ENCODE measurements at places on chromosomes 7 and 10.

DNA sequence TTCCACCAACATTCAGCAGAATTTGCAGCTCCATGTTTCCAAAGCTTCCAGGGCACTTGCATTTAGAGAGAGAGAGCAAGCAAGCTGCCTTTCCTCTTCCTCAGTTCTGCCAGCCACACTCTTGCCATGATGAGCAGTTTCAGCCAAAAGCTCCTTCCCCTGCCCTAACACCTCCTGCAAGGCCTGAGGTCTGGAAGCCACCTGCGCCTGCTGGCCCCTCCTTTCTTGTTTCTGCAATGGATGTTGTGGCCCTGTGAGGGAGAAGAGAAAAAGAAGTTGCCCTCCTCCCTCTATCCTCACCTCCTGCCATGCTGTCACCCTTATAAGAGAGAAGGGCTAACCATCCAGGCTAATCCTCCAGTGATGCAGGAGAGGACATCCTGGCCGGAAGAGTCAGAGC lies 48.7 kb downstream of the IKZF1 start:
- no peak for DNase-seq

- no peak for DNase-seq
Observed at GRCh38 chr10:96257944-96258343, 13.4 kb downstream of the BLNK start.

DNA sequence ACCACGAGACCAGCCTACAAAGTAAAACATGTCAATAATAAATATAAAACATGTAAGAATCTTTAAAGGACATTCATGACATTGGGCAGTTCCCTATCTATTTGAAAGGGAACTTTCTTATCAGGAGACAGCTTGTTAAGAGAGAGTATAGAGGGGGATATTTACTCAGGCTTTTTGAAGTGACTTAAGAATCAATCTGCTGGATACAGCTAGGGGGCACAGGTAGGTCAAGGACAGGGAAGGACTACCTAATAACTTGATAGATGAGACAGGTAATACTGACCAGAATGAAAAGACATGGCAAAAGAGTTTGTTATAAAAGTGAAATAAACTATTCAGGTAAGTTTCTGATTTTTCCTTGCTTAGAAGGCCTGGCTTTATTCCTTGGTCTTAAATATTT lies 21.8 kb upstream of the LRRD1 start:
- DNase-seq = no peak

GRCh38 chr7:25835197-25835596 lies 316.8 kb upstream of the NFE2L3 start:
- DNase-seq = no peak

GRCh38 chr7:90740386-90740785 lies 144.3 kb downstream of the CDK14 start:
- DNase-seq = no peak

GRCh38 chr10:42981358-42982236 lies 95.3 kb upstream of the RET start:
- DNase-seq = no peak

- no peak for DNase-seq
Observed at GRCh38 chr10:98107644-98108430, 26.6 kb upstream of the R3HCC1L start.

DNA sequence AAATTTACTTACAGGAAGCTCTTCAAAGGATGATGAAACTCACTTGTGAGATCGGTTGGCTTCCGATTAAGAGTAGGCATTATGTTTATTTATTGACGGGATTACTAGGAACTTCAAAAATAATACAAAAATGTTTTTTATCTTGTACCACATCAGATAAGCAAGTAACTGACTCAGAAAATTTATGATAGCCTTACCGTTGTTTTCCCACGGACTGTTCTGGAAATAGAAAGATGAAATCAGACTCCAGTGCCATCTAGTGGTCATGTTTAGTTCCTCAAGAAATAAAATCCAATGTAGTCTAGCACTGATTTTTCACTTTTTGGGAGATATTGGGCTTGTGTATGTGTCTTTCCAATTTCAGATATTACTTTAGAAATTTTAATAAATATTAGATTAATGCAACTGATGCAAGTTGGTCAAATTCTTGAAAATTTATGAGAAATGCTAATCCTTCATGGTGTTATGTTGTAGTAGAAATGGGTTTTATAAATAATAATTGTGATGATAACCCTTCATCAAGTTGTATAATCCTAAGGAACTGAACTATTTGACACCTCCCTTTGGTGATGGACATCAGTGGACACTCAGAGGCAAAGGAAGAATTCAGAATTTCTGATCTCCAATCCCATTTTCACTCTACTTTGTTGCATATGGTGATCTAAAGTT lies 168.8 kb downstream of the TMEM26 start:
- no peak for DNase-seq

- DNase-seq = no peak
Observed at GRCh38 chr7:121755286-121755685, 117.7 kb upstream of the PTPRZ1 start.

GRCh38 chr10:116071453-116072148 lies 201.4 kb downstream of the GFRA1 start:
- DNase-seq = no peak

GRCh38 chr10:7956508-7956907 lies 98.0 kb upstream of the GATA3 start:
- DNase-seq = no peak

- no peak for DNase-seq
Observed at GRCh38 chr10:4686644-4686996, 139.4 kb upstream of the AKR1E2 start.

DNA sequence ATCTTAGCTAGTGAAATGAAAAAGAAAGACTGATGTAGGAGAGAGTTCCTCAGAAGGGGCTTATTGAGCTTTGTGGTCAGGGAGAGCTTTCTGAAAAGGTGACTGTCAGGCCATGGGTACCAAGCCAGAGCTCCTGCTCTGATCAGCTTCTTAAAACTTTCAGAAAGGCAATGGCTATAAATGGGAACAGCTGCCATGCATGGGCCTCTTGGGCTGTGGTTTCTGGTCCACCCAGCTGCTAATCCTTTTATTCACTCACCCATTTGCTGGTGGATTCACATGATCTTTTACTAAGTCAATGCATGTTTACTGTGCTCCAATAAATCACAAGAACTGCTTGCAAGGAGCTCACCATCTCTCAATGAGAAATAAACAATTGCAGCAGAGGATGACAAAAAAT lies 60.1 kb upstream of the ZPBP start:
- DNase-seq = no peak

- no peak for DNase-seq
Observed at GRCh38 chr10:1373287-1373686, 317.1 kb downstream of the WDR37 start.

DNA sequence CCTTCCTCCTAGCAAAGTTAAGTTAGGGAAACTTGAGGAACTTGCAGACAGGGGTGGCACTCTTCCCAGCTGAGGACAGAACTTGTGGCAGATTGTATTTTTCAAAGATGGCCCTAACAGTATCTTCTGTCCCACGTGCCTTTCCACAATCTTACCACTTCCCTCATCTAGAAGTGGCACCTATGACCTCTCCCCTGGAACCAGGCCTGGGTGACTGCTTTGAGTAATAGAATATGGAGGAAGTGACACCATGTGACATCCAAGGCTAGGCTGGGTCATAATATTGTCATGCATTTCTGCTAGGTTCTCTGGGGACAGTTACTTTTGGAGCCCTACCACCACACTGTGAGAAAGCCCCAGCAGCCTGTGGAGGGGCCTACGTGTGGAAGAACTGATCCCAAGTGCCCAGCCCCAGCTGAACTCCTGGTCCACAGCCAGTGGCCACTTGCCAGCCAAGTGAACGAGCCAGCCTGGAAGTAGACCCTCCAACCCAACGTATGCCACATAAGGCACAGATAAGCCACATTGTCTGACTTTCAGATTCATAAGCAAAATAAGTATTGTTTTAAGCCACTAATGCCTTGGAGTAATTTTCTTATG lies 193.7 kb downstream of the PTPN20 start:
- DNase-seq = no peak

GRCh38 chr7:26987338-26987737 lies 108.5 kb downstream of the HOXA1 start:
- DNase-seq = no peak

DNA sequence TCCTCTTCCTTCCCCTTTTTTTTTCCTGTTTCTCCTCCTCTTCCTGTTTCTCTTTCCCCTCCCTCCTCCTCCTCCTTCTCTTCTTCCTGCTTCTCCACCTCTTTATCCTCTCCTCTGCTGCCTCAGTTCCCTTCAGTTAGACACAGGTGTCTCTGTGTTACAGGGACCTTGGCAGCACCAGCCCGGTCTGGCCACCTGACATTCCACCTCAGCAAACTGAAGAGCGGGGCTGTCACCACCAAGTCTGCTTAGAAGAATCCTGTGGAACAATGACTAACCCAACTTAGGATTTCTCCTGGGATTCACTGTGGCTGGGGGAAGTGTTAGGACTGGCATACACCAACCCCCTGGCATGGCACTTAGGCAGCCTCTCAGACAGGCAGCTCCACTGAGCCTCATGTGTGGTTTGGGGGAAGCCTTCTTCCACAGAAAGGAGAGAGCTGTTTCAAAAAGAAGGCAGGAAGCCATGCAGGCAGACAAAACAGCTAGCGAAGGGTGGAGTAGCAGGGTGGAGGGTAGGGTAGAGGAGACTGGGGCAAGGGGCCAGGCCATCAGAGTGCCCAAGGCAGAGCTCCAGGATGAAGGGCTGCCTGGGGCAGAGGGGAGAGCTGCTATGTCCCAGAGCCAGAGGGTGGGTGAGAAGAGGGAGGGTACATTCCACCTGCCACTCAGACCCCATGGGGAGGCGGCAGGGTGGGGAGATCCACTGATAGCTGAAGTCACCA lies 13.2 kb upstream of the GDF10 start:
- no peak for DNase-seq

DNA sequence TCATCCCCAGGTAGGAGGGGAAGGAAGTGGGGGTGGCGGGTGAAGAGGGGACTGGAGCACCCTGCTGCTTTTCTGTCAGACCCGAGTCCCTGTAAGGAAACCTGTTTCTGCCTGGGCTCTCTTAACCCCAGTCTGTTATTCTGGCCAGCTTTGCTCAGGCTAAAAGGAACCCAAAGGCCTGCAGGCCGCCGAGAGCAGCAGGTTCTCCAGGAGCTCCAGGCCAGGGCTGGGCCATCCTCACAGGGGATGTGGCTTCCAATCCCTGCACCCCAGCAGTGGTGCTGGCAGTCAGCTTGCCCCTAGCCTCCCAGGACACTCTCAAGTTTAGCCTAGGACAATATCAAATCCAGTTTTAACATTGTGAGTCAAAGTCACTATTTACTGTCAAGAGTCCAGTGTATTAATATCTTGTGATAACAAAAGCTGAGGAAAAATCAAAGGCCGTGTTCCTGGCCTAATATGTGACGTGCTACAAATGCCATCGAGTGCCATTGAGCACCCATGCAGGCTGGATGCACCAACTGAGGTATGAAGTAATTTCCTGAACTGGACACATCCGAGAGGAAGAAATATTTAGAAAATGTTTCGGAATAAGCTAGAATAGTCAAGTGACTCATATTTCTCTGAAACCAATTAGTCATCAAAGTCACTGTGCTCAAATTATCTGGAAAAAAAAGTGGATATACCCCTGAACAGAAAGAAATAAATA lies 7.0 kb downstream of the PKD1L1 start:
- DNase-seq = no peak

GRCh38 chr10:67780759-67781538 lies 57.0 kb downstream of the DNAJC12 start:
- DNase-seq = no peak

- DNase-seq = no peak
Observed at GRCh38 chr10:126170371-126170770, 217.9 kb downstream of the ADAM12 start.

- DNase-seq = no peak
Observed at GRCh38 chr7:19971956-19972355, 198.5 kb upstream of the TMEM196 start.

- no peak for DNase-seq
Observed at GRCh38 chr10:132163278-132163765, 23.4 kb upstream of the DPYSL4 start.

GRCh38 chr10:88980247-88980646 lies 10.4 kb upstream of the FAS start:
- DNase-seq = no peak

DNA sequence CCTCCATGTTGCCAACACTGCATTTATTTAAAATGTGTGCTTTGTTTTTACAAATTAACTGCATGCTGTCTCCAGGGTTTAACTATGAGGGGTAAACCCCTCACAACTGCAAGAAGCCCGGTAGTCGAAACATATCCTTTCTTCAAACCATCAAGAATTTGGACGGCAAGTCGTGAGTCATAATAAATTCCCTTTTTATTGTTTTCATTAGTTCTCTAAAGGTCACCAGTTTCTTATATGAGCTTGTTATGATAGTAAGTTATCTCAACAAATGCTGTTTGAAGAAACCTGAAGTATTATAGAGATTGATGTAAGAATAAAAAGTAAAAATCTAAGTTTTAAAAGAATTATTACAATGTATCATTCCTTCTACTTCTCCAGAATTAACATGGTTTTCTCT lies 12.2 kb upstream of the FIGNL1 start:
- no peak for DNase-seq

- DNase-seq = no peak
Observed at GRCh38 chr10:73850863-73851461, 23.4 kb downstream of the CAMK2G start.

DNA sequence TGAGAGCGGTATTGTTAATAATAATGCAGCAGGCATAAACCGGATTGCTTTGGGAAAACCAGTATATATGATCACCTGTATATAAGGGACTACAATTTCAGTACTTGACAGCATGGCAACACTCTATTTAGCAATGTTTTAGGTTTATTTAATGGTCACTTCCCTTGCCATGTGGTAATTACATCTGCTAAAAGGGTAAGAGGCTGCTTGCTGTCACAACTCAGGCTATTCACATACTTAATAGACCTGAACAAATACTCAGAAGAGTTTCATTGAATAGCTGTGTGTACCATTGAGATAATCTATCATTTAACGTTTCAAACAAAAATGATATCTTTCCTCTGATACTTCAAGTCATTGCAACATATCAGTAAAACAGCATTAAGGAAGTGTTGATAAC lies 90.1 kb downstream of the PCDH15 start:
- DNase-seq = no peak

DNA sequence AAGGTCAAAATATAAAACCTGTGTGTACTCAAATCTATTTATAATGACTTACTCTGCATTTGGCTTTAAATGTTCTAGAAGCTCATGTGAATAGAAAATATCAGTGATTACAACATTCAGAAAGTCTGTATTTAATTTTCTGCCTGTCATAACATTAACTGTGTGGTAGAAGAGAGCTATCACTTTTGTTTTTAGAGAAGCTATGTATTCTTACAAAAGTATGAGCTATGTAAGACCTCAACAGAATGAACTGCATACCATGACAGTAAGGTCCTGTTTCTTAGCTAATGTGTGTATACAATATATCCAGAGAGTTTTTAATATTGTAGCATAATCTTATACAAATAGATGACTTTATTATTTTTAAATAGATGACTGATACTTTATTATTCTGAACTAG lies 61.5 kb downstream of the PTN start:
- no peak for DNase-seq

- no peak for DNase-seq
Observed at GRCh38 chr10:127854769-127855590, 37.8 kb downstream of the CLRN3 start.

All from NCI-H2081 treated with DMSO at 0.1 percent for 48 hours (cell line).